Stimulated activated CD4-positive, alpha-beta T cell treated with anti-CD3 and anti-CD28 coated beads, Interleukin-2, amount 100 ng/mL, for 48 hours (primary cell): ENCODE measurements at places on chromosomes 11 and 22.

DNA sequence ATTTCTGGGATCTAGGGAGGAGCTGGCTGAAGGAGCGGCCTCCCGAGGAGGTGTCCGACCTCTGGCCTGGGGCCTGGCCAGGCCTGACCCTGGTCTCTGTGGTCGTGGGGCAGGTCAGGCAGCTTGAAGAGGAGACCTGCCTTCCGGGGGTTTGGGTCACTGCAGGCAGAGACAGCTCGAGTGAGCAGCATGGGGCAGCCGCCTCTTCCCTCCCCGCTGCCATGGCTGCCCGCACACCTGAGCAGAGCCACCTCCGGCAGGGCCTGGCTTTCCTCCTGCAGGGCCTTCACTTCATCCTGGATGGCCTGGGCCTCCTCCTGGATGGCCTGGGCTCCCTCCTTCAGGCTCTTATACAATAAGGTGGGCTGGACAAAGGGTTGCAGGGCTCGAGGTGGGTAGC, 8.0 kb upstream of the NAALADL1 start:
- no peak for DNase-seq

GRCh38 chr11:117187007-117187406, 8.5 kb downstream of the SIDT2 start:
- DNase-seq: no peak

DNA sequence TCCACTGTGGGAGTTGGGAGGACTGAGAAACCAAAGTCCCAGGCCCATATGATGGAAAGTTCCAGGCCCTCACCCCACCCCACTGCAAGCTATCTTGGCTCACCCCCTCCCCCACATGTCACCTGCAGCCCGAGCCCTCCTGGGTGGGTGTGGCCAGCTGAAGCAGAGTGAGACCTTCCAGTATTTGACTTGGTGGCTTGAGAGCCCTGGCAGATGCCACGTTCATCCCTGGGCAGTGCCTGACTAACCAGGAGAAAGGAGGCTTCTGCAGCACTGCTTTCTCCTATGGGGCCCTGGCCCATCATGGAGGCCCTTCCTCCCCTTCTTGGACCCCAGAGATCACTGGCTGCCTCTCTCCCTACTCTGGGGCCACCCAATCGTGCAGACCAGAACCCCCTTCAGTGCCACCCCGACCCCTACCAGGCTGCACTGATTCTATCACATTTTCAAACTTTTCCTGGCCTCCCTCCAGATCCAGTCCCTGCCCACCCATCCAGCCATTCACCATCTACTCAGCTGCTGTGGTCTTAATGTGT, 38.1 kb upstream of the WNT11 start:
- no peak for DNase-seq

- no peak for DNase-seq
These were observed 80.1 kb downstream of the EMSY start for GRCh38 chr11:76524919-76525318.

DNA sequence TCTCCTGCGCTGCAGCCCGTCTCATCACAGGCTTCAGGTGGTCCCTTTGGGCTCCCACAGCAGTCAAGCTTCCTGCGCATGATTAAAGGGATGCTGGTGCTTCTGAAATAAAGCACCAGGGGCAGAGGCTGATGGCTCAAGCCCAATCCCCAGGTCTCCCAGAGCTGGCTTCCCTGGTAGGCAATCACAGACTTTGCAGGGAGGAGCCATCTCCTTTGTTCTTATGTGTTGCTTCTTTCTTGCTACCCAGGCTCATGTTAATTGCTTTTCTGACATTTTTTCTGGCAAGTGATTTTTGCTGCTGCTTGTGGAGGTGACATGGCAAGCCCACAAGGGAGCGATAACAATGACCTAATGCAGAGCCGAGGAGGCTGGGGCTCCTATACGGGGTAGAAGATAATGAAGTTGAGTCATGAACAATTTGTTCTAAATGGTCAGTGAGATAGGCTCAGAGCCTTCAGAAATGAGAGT, 25.2 kb upstream of the PLET1 start:
- no peak for DNase-seq

- no peak for DNase-seq
These were observed 48.3 kb downstream of the FAM83F start for GRCh38 chr22:40043081-40043480.

- DNase-seq: no peak
These were observed 96.4 kb upstream of the LDLRAD3 start for GRCh38 chr11:35847473-35847872.

DNA sequence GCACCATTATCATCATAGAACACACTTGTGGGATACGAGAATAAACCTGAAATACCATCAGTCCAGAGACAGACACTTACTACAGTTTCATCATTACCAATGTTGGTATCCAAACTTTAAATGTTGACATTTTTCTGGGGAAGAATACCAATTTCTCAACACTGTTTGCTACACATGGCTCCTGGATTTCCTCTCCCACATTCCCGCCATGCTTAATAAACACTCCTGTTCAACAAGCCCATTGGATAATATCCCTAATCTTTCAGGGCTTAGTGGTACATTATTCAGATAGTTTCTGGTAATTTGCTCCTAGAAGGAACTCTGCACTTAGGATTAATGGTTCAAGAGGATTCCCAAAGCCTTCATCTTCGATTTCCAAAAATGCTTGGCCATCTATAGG, 48.2 kb downstream of the CSF2RB start:
- DNase-seq: no peak

- DNase-seq: no peak
These were observed 1.6 kb downstream of the NADSYN1 start for GRCh38 chr11:71454470-71455113.

DNA sequence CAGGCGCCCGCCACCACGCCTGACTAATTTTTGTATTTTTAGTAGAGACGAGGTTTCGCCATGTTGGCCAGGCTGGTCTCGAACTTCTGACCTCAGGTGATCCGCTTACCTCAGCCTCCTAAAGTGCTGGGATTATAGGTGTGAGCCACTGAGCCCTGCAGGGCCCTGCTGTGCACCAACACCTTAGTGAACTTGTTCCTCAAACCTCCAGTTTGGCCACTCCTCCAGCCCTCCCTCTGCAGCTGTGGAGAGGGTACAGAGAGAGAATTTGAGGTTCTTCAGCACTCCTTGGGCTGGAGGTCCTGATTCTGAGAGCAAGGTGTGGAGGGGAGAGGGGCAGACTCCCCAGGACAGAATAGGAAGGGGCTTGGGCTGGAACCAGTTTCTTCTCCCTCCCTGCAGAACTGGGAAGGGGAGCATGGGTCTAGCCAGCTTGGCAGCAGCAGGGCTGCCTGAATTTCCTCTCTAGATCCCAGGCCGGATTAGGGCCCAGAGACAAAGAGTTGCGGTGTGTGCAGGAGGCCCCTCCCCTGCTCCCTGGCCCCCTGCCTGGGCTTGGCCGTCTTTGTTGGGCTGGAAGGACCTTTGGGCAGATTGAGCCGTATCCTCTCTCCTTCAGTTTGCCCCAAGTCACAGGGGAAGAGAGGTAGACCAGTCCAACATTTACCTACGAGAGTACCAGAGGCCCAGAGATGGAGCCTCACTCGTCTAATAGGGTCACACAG, 2.3 kb upstream of the PEX16 start:
- no peak for DNase-seq

GRCh38 chr11:76232026-76232665, 25.8 kb upstream of the WNT11 start:
- DNase-seq: no peak

DNA sequence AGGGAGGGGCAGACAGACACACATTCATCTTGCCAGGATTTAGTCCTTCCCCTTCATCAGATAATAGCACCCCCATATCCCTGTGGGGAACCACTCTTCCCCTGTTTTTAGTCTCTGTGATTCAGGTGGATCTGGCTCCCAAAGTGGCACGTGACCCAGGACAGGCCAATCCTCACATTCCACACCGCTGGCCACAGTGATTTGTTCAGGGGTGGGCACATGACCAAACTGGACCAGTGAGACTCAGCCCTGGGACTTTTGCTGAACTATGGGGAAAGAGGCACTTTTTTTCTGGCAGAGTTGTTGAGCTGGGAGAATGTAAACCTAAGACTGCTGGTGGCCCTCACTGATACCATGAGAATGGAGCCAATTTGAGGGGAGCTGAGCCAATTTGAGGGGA, 19.1 kb upstream of the KCNJ11 start:
- no peak for DNase-seq

- DNase-seq: no peak
These were observed 1546.3 kb upstream of the TENM4 start for GRCh38 chr11:80987171-80987570.

DNA sequence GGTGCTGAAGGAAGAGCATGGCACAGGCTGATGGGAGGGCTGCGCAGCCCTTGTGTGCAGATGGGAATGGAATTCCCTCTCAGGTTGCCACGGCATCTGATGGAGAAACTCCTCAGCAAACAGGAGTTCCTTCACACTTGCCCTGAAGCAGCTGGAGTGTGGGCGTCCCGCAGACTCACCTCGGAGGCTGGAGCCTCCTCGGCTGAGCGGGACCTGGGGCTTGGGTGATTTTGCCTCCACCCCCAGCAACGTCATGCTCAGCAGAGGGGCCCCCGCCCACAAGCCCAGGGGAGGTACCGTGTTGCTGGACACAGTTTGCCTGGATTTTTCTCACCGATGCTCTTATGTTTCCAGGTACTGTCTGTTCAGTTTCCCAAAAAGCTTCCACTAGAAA, 63.4 kb downstream of the MYO7A start:
- no peak for DNase-seq

DNA sequence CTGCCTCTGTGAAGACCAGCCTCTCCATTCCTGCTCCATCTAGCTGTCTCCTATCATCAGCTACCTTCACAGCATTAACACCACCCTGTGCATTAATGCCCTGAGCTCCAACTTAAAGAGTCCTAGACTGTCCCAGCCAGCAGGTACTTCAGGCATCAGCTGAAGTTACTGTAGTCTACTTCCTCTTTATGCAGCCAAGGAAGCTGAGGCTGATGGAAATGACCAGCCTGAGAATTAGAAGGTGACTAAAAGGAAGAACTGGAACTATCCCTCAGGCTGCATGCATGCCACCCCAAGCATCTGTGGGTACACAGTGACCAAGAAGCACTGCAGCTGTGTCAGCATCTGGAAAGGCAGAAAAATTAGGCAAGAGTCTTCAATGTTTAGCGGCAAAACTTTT, 28.2 kb downstream of the MS4A10 start:
- no peak for DNase-seq

DNA sequence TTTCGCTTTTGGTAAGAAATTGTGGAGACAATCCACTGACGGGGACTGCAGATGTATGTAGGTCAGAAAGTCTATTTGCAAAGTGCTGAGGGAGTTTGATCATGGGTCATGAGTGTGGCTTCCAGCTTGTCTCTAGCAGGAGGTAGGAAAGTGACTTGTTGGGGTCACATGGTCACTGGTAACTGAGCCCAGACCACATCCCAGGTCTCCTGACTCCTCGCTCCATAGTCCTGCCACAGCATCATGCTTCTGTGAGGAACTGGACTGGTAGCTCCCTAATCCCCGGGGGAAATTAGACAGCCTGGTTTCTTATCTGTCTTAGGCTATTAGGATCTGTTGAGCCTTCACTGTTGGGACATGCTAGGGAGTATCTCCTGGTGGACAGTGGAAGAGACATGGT, 142.1 kb downstream of the MYO18B start:
- no peak for DNase-seq

DNA sequence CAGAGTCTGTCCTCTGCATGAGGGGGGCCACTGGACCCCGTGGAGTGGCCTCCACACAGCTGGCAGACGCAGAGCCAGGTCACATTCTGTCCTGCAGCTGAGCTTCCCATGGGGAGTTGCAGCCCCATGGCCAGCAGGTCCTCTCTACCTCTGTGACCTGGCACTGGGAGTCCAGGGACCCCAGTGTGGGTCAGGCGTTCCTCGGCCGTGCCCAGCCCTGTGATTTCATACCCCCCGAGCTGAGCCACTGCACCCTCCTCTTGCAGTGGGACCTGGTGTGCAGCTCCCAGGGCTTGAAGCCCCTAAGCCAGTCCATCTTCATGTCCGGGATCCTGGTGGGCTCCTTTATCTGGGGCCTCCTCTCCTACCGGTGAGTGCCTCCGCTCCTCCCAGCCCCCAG, 32.2 kb upstream of the SLC22A12 start:
- DNase-seq: no peak

GRCh38 chr11:45076761-45077160, 69.7 kb upstream of the PRDM11 start:
- DNase-seq: no peak

- DNase-seq: no peak
These were observed 4.5 kb upstream of the TPBGL start for GRCh38 chr11:75236062-75236461.

GRCh38 chr11:36312611-36313472, 16.8 kb downstream of the PRR5L start:
- DNase-seq: no peak

DNA sequence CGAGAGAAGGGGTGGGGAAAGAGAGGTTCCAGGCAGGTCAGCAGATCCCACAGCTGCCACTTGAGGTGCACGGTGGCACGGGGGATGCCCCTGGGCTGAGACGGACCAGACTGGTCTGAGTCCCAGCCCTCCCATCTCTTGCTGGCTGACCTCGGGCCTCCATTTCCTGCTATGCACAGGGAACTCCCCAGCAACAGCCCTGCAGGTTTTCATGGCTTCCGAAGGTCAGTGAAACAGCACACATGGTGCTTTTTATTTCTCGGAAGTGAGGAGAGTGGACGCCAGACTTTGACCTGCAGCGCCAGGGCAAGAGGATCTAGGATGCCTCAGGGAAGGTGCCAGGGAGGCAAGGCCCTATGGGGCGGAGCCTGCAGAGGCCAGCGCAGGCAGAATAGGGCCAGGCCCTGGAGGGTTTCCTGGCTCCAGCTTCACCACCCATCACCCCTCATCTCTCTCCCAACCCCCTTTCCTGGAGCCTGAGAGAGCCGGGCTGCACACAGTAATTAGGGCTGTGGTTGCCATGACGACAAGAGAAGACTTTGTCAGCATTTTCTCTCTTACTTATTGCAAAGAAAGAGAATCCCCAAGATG, 29.5 kb downstream of the SLC22A12 start:
- DNase-seq: no peak

DNA sequence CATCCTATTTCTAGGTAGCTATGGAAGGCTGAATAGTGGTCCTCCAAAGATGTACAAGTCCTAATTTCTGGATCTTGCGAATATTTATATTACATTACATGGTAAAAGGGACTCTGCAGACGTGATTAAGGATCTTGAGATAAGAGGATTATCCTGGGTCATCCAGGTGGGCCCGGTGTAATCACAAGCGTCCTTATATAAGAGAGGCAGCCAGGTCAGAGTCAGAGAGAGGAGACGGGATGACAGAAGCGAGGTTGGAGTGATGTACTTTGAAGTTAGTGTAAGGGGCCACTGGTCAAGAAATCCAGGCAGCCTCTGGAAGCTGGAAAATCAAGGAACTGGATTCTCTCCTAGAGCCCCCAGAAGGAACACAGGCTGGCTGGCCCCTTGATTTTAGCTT, 70.1 kb upstream of the MYOD1 start:
- DNase-seq: no peak
